ENCODE measurements at places on chromosomes 13 and 19.
A peak's percentile ranks its signal among the peaks of the same experiment; 100 is the strongest.

DNA sequence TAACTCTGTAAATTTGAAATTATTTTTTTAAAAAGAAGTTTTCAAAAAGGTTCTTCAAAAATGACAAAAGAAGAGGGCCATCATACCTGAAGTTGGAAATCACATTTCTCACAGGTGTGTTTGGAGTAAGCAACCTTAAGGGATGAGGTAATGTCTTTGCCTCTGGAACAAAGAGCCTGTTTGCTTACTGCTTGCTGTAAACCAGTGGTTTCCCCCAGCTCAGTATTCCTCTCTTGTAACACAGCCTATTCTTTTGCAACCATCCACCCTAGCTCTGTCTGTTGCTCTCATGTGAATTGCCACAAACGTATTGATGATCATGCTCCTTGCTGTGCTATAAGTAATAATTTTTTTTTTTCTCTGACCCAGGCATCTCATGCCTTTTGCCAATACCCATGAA is 38.1 kb downstream of the UCHL3 start:
- H3K27ac ChIP-seq = no peak overlapping the region
- DNase-seq = no peak
- no peak overlapping the region for H3K4me3 ChIP-seq
- H3K36me3 ChIP-seq = peaks cover 46% of the 10 kb centered on the region
- H3K4me1 ChIP-seq = peaks cover 5% of the 10 kb centered on the region

DNA sequence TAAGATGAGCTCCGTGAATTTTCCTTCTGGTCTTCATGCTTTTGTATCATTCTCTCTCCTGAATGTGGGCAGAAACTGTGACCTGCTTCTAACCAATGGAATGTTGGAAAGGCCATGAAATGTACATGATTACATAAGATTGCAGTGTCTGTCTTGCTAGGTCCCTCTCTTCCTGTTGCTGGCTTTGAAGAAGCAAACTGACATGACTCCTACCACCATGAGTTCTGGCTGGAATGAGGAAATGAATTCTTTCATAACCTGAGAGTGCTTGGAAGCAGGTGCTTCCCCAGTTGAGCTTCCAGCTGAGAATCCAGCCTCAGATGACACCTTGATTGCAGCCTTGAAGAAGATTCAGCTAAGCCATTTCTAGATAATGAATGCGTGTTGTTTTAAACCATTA is 275.0 kb upstream of the MIR17HG start:
- H3K27me3 ChIP-seq = no peaks in the 10 kb centered on the region
- no peak overlapping the region for H3K27ac ChIP-seq
- no peaks in the 10 kb centered on the region for H3K36me3 ChIP-seq
- no peaks in the 10 kb centered on the region for H3K4me1 ChIP-seq

- no peaks in the 10 kb centered on the region for H3K27me3 ChIP-seq
- no peak overlapping the region for H3K4me3 ChIP-seq
- H3K4me1 ChIP-seq = no peaks in the 10 kb centered on the region
- no peak overlapping the region for H3K27ac ChIP-seq
These were observed 73.7 kb upstream of the LRCH1 start for GRCh38 chr13:46479283-46479682.

GRCh38 chr19:19531951-19532805 is 3.5 kb downstream of the YJEFN3 start:
- H3K36me3 ChIP-seq = peaks cover 11% of the 10 kb centered on the region
- peaks cover 9% of the 10 kb centered on the region for H3K4me1 ChIP-seq
- no peak overlapping the region for H3K4me3 ChIP-seq
- no peak overlapping the region for H3K27ac ChIP-seq

GRCh38 chr19:8089664-8090601 is 37.4 kb downstream of the CCL25 start:
- no peaks in the 10 kb centered on the region for H3K36me3 ChIP-seq
- H3K27ac ChIP-seq = no peak overlapping the region
- H3K27me3 ChIP-seq = peaks cover 3% of the 10 kb centered on the region
- no peaks in the 10 kb centered on the region for H3K4me1 ChIP-seq

GRCh38 chr13:112970552-112971287 is 1.7 kb downstream of the MCF2L start:
- H3K4me3 ChIP-seq = peak overlapping the region; percentile 87
- no peak overlapping the region for H3K27ac ChIP-seq
- peaks cover 1% of the 10 kb centered on the region for H3K36me3 ChIP-seq

- H3K27me3 ChIP-seq = no peaks in the 10 kb centered on the region
- no peak for DNase-seq
- H3K4me3 ChIP-seq = no peak overlapping the region
- H3K4me1 ChIP-seq = no peaks in the 10 kb centered on the region
These were observed 247.3 kb downstream of the MTUS2 start for GRCh38 chr13:29067306-29067945.

- H3K4me3 ChIP-seq = no peak overlapping the region
- H3K27me3 ChIP-seq = no peaks in the 10 kb centered on the region
- H3K4me1 ChIP-seq = peaks cover 2% of the 10 kb centered on the region
- DNase-seq = no peak
These were observed 117.9 kb downstream of the CCNA1 start for GRCh38 chr13:36550177-36550576.

DNA sequence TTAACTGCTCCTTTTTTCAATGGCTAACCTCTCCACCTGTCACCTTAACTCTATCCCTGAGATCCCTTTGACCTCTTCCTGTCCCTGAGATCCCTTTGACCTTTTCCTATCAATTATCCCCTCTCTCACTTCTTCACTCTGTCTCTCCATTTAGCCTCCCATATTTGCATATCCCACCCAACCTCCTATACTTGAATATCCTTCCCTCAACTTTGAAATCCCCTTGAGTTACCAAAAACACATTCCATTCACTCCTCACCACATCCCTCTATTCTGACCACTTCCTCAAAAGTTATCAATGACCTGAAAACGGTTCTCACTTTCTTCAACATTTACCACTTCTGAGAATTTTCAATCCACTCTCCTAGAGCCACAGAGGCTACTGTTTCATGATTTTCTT is 3.0 kb downstream of the MYCBP2 start:
- peaks cover 13% of the 10 kb centered on the region for H3K36me3 ChIP-seq
- H3K4me3 ChIP-seq = peak overlapping the region; percentile 94
- H3K4me1 ChIP-seq = peaks cover 81% of the 10 kb centered on the region
- H3K27ac ChIP-seq = peak overlapping the region; percentile 81

- peaks cover 55% of the 10 kb centered on the region for H3K4me1 ChIP-seq
- H3K27ac ChIP-seq = peak overlapping the region; percentile 99
- H3K36me3 ChIP-seq = peaks cover 5% of the 10 kb centered on the region
- peak; percentile 59 for DNase-seq
- peak overlapping the region; percentile 89 for H3K4me3 ChIP-seq
These were observed 1.4 kb upstream of the ZNF414 start for GRCh38 chr19:8515317-8515716.

GRCh38 chr13:81781471-81781870 is 1440.5 kb upstream of the SPRY2 start:
- H3K4me1 ChIP-seq = no peaks in the 10 kb centered on the region
- no peak for DNase-seq
- H3K36me3 ChIP-seq = no peaks in the 10 kb centered on the region
- H3K4me3 ChIP-seq = no peak overlapping the region

DNA sequence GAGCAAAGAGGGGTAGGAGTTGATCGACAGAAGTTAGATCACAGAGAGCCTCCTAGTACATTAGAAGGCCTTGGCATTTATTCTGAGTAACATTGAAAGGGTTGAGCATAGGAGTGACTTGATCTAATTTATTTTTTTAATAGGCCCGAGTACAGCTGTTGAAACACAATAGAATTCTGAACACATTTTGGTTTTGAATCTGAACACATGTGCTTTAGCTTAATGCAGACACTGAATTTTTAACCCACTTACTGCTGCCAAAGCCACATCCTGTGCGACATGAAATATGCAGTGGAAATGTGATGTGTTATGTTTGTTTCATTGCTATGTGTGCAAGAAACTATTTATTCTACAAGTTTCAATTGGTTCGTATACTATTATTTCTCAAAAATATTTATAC is 1505.9 kb downstream of the PCDH9 start:
- no peaks in the 10 kb centered on the region for H3K27me3 ChIP-seq
- no peaks in the 10 kb centered on the region for H3K36me3 ChIP-seq
- no peak overlapping the region for H3K27ac ChIP-seq
- no peaks in the 10 kb centered on the region for H3K4me1 ChIP-seq

DNA sequence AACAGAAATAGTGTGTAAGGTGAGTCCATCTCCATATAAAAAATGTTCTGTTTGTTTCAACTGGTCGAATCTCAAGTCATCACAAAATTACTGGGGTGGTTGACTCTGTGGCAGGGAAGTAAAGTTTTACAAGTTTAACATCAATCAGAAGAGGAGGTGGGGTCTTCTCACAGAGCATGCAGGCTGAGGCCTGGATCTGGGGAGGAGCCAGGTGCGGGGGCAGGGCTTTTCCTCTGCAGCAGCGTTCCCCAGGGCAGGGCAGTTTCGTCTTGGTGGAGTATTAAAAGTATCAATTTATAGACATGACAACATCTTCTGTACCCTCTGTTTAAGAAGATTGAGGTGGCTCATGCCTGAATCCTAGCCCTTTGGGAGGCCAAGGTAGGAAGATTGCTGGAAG is 68.8 kb downstream of the SLC7A9 start:
- H3K36me3 ChIP-seq = no peaks in the 10 kb centered on the region
- no peak overlapping the region for H3K27ac ChIP-seq
- H3K27me3 ChIP-seq = no peaks in the 10 kb centered on the region

DNA sequence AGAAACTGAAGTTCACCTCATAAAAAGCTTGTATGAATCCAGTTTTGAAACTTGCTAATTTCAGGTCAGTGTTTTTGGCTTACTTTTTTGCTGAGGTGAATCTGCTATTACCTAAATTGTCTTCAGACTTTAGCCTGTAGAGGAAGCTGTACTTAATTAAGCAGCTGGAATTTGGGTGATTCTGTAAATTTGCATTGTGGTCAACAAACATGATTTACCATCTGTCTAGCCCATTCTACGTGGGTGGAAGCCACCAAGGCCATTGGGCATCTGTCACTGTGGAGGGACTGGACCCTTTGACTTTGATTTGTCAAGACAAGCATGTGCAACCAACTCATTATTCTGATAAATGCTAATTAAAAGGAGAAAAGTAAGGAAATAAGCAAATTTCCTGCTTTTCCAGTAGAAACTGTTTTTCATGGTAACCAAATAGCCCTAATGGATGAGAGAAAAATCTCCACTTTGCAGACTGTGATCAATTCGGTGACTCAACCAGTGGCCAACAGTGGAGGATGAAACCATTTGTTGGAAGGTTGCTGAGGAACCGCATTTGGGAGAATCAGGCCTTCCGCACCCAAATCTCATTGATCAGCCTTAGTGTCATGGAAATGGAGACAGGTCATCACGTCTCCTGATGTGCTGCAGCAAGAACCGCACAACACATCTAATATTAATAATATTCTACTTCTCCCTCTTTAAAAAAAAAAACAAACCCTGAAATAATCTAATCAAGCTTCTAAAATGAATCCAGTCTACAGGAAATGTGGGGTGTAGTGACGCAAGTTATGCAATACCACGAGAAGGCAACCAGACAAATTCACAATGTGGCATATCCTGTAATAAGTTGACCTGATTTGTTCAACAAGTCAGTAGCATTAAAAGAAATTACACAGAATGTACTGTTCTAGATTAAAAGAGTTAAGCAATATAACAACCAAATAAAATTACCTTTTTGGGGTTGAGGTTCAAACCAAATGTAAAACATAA is 54.3 kb downstream of the GARRE1 start:
- no peak for DNase-seq
- peak overlapping the region; percentile 42 for H3K27ac ChIP-seq
- H3K4me3 ChIP-seq = peak overlapping the region; percentile 12
- no peaks in the 10 kb centered on the region for H3K27me3 ChIP-seq

- no peak overlapping the region for H3K27ac ChIP-seq
- no peak overlapping the region for H3K4me3 ChIP-seq
- H3K36me3 ChIP-seq = no peaks in the 10 kb centered on the region
- H3K27me3 ChIP-seq = peaks cover 5% of the 10 kb centered on the region
- no peak for DNase-seq
- no peaks in the 10 kb centered on the region for H3K4me1 ChIP-seq
These were observed 428.7 kb downstream of the MYO16 start for GRCh38 chr13:109058087-109058486.

- H3K27me3 ChIP-seq = no peaks in the 10 kb centered on the region
- peaks cover 10% of the 10 kb centered on the region for H3K36me3 ChIP-seq
- peaks cover 3% of the 10 kb centered on the region for H3K4me1 ChIP-seq
- no peak overlapping the region for H3K27ac ChIP-seq
- DNase-seq = no peak
These were observed 15.1 kb downstream of the KCNRG start for GRCh38 chr13:50030315-50030714.

DNA sequence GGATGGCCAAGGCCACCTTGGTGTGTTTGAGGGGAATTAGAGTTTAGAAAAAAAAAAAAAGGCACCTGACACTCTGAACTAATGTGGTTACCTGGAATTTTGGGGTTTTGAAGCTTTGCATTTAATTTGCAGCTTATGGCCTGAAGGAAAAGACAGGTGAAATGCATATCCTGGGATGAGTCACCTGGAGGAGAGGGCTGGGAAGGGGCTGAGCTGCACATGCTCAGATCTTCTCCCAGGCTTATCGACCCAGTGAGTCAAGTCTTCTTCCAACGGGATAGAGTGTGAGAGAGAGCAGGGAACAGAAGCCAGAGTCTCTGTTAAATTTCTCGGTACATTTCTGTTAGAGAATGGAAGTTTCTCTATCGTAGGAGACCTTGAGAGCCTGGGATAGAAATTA is 29.7 kb upstream of the ALOX5AP start:
- H3K36me3 ChIP-seq = no peaks in the 10 kb centered on the region
- DNase-seq = no peak
- H3K4me1 ChIP-seq = peaks cover 2% of the 10 kb centered on the region
- no peak overlapping the region for H3K4me3 ChIP-seq

- H3K36me3 ChIP-seq = peaks cover 32% of the 10 kb centered on the region
- peak overlapping the region; percentile 99 for H3K27ac ChIP-seq
- H3K27me3 ChIP-seq = peaks cover 2% of the 10 kb centered on the region
- no peak for DNase-seq
These were observed 332 bp downstream of the IRGQ start for GRCh38 chr19:43595605-43595998.

- DNase-seq = no peak
- H3K4me3 ChIP-seq = no peak overlapping the region
- no peak overlapping the region for H3K27ac ChIP-seq
- peaks cover 3% of the 10 kb centered on the region for H3K27me3 ChIP-seq
- H3K36me3 ChIP-seq = no peaks in the 10 kb centered on the region
These were observed 58.4 kb upstream of the USPL1 start for GRCh38 chr13:30559274-30559673.
